ENCODE measurements at places on chromosomes 2 and 18.

DNA sequence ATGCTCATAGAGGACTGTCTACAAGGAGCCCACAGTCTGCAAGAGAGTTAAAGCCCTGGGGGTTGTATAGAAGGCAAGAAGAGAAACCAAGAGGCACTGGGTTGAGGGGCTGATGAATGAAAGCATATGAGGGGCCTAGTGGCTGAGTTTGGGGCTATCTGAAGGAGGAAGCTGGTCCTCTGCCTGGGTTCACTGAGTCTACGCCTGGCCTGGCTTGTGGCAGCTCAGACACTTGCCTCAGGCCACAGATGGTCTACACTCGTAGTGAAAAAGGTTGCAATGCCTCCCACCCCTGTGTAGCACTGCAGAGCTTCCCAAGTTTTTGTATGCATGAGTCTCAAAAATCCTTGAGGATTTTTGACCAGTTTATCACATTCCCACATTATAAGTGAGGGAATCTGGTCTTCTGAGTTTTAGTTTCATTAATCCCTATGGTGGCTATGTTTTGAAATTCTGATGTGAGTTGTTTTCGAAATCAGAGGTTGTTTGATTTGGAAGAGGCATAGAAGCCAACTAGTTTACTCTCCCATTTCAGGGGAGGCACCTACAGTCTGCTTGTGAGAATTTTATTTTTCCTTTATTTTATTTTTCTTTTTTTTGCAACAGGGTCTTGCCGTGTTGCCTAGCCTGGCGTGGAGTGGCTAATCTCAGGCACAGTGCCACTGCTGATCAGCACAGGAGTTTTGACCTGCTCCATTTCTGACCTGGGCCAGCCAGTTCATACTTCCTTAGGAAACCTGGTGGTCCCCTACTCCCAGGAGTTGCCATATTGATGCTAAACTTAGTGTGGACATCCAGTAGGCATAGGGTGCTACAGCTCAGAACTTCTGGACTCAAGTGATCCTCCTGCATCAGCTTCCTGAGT is 10.0 kb downstream of the MYCN start:
- no peak for DNase-seq

DNA sequence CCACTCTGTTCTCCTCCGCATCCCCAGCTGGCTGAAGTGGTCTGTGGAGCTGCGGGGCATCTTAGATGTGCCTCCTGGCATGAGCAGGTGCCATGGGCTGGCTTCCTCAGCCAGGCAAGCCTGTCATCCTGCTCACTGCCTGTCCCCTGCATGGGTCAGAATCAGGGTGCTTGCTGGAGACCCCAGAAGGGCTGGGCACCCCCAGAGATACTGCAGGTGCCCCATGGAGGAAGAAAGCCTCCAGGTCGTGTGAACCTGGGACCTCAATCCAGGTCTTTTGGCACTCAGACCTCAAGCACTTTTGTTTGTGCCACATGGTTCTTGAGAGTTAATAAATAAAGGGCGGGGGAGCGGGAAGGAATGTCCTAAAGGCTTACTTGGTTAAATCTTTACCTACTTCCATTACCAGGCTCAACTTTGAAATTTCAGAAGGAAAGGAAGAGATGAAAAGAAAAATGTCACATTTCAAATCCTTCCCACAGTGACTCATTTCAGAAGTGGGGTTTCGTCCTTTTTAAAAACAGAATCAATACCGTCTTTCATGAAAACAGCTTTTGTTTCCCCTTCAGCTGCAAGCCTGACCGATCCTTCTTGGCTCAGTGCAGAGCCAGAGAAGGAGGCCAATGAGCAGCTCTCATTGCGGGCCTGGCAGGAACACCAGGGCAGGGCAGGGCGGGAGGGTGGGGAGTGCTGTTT is 69.9 kb downstream of the RHOB start:
- DNase-seq: no peak

DNA sequence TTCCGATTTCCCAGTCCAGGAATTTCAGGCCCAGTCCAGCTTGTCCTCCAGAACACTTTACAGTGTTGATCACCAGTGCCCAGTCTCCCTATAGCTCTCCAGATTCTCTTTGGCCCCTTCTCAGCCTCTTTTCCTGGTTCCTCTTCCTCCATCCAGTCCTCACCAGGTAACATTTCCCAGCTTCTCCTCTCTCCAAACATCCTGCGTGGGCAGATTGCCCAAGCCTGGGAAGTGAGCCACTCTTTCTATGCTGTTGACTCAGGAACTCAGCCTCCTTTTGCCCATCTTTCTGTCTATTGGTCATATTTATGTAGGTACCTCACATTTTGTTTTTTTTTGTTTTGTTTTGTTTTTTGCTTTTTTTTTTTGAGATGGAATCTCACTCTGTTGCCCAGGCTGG is 109.4 kb downstream of the LYPD1 start:
- DNase-seq: no peak

DNA sequence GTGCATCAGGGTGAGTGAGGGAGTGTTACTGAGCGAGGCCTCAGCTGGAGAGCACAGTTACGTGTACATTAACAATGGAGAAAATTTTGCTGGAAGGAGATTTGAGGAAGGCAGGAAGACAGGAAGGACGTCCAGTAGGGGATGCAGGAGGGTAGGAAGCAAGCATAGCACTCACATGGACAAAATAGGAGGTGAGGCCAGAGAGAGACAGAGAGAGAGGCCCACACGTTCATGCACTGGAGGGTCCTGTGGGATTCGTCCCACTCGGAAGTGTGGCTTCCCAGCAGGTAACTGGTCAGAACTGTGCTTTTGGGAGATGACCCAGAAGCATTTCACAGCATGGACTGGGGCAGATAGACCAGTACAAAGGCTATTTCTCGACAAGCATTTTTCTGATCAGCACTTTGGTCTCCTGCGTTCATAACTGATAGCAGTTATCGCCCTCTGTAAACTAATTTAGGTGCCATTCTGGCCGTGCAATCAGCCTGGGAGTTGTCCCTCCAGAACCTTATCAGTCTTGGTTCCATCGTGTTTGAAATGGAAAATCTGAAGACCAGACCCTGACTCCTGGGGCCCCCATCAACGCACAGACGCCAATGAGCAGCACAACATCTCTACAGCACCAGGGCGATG is 5.7 kb downstream of the LCT start:
- DNase-seq: no peak

DNA sequence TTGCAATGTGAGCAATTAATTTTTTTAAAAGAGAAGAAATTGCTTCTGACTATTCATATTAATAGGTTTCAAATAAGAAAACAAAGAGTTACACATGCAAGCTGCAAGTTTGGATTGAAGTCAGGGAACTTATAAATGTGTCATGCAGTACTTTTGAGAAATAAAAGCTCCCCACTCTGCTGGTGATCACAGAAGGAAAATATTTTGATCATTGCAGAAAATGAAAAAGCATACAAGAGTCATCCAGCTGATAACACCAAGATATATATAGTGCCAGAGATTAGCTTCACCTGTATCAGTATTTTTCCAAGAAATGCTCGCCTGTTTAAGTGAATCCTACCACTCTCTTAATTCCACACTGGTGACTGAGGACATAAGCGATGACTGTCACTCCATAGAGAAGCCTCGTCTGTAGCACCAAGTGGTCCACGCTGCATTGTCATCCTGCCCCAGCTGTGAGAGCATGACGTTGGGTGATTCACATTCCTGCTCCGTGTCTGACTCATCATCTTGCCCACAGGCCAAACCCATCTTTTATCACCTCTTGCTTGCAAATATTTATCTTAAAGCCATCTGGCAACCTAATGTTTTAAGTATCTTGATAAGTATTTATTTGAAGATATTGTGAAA is 178.0 kb downstream of the ASXL3 start:
- DNase-seq: peak; percentile 84

DNA sequence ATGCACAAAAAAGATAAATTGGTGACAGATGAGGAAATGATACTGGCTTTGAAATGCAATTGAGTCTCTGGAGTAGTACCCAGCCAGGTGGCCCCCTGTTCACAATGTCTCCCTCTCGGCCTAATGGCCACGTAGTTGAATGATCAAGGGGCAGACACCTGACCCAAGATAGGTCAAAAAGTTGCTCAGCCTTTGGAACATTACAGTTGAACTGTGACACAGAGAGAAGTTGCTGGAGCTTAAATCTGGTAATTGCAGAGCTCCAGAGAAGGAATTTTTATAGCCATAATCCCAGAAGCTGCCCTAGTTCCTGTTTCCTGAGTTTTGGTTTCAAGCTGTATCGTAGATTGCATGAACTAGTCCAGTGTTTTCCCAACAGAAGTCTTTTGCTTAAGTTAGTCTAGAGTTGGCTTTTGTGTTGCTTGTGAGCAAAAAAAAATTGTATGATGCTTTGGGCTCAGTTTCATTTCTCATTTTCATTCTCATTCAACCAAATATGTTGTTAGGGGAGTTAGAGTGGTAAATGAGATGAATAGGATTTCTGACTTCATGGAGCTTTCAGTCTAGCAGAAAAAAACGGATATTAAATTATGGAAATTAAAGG is 117.9 kb downstream of the CSRNP3 start:
- DNase-seq: no peak

GRCh38 chr18:55097456-55098170 is 138.4 kb upstream of the CCDC68 start:
- peak; percentile 20 for DNase-seq

- no peak for DNase-seq
Observed at GRCh38 chr2:197011021-197011417, 84.5 kb upstream of the PGAP1 start.

- DNase-seq: no peak
Observed at GRCh38 chr2:113032737-113033136, 19.9 kb downstream of the IL36B start.

GRCh38 chr18:63774511-63774910 is 707 bp upstream of the SERPINB7 start:
- DNase-seq: no peak

- DNase-seq: no peak
Observed at GRCh38 chr2:215883799-215884198, 129.6 kb downstream of the MREG start.

DNA sequence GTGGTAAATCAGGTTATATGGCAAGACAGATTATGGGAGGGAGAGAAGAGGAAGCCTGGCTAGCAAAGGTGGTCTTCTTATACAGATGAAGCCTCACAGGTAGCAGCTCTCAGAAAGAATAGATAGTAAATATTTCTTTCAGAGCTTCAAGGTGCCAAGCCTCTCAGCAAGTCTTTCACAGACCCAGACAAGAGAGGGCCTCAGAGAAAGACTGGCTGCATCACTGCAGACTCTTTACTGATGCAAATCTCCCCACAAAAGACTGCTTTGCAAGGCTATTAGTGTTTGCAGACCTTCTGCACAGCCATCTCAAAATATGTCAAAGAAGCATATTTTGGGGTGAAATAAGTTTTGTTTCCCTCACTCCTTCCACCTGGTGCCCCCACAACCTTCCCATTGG is 372.4 kb upstream of the RND3 start:
- DNase-seq: no peak

- no peak for DNase-seq
Observed at GRCh38 chr2:168345601-168346000, 98.2 kb upstream of the STK39 start.

GRCh38 chr2:14157816-14158215 is 474.7 kb upstream of the LRATD1 start:
- no peak for DNase-seq

DNA sequence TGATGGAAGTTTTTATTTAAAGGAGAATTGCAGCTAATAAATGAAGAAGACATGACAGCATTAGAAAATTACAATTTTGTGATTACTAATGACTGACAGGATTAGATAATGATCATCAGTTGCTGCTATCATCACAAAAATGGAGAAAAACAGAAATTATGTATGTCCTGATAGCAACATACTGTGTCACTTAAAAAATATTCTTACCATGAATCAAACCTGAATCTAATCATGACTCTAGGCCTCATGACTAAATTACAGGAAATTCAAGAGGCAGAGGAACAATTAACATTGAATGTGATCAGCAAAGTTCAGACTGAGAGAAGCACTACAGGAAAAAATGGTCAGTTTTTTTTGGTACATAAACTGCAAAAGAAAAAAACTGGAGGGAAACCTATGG is 147.8 kb downstream of the PMAIP1 start:
- DNase-seq: no peak

- no peak for DNase-seq
Observed at GRCh38 chr2:216114382-216114713, 5.2 kb downstream of the XRCC5 start.

- no peak for DNase-seq
Observed at GRCh38 chr2:33123216-33123615, 176.5 kb downstream of the LTBP1 start.

- DNase-seq: no peak
Observed at GRCh38 chr2:147320146-147320545, 524.7 kb upstream of the ACVR2A start.

- no peak for DNase-seq
Observed at GRCh38 chr2:168035458-168035857, 211.9 kb downstream of the STK39 start.

GRCh38 chr2:206260188-206261012 is 14.1 kb upstream of the ZDBF2 start:
- no peak for DNase-seq

DNA sequence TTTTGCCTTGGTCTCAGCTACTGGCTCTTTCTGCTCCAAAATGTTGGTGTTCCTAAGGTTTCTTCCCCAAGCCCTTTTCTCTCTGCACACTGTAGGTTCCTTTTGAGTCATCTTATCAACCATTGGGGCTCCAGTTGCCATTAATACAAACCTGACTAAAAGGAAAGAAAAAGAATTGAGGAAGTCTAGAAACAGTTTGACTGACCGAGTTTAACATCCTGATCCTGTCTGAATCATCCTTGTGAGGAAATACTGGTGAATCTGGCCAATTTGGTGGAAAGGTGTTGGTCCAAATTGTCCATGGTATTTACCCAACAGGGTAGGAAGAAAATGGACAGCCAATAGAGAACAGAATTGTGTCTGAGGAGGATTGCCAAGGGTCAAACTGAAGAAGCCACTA is 38.3 kb downstream of the CRYGD start:
- DNase-seq: no peak

DNA sequence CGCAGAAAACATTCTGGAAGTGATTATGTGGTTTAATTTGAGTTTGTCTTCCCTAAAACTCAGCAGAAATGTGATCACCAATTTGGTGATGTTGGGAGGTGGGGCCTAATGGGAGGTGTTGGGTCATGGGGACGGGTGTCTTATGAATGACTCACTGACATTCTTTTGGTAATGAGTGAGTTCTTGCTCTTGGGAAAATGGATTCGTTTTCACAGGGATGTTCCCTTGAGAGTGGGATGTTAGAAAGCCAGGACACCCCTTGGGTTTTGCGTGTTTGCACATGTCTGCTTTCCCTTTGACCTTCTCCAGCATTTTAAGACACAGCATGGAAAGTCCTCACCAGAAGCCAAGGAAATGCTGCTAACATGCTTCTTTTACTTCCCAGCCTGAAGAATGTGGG is 321.5 kb upstream of the NT5C1B start:
- DNase-seq: no peak

GRCh38 chr2:146123714-146124113 is 1603.8 kb upstream of the ZEB2 start:
- no peak for DNase-seq

GRCh38 chr2:235262750-235263149 is 231.1 kb upstream of the AGAP1 start:
- DNase-seq: no peak

DNA sequence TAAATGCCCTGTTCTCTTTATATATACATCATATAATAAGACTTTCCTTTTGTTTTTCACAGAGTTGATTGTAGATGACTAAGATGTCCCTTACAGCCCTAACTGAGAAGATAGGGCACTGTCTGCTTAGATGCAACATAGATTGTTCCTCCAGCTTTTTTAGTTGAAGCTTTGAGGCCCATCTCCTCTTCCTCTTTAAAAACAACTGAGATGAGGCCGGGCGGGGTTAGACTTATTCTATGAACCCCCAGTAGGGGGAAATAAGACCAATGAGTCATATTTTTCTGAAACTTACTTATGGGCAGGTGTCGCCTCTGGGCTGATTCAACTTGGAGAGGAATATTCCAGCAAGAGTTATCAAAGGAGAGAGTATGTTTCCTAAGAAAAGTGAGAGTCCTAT is 84.6 kb downstream of the FBXO15 start:
- no peak for DNase-seq
